ENCODE measurements at places on chromosomes 5 and 9.

- DNase-seq = no peak
Measured at GRCh38 chr9:13967011-13967410, 346.9 kb downstream of the NFIB start.

DNA sequence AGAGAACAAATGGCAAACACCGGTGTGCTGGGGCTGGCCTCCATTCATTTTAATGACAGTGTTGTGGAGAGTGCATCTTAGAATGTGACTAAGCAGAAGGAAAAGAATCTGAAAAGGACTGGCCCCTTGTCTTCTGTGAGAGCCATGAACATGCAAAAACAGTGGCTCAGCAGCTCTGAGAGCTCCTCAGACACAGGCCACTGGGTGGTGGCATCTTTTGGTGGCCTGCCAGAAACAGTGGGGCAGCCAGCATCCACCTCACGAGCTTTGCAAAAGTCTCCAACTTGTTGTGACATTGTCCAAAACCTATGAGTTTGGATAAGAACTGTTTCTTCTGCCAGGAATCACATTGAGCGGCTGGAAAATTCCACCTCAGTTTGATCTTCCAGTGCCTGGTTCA lies 233.4 kb downstream of the NR3C1 start:
- DNase-seq = no peak

- no peak for DNase-seq
Measured at GRCh38 chr9:135785013-135785575, 83.1 kb downstream of the KCNT1 start.

- DNase-seq = no peak
Measured at GRCh38 chr9:88694625-88695024, 159.6 kb downstream of the NXNL2 start.

DNA sequence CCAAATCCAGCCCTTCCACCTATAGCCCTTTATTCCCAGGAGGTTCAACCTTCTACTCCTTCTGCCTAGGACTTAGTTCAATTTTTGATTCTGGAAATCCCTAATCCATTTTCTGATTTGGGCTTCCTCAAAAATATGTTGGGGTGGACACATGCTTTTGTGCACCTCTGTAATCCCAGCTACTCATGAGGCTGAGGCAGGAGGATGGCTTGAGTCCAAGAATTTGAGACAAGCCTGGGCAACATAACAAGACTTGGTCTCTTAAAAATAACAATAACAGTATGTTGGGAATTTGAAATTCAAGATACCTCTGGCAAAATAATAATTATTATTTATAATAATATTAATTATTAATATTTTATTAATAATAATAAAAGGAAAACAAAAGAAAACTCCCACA lies 188.7 kb upstream of the TLE4 start:
- DNase-seq = no peak

DNA sequence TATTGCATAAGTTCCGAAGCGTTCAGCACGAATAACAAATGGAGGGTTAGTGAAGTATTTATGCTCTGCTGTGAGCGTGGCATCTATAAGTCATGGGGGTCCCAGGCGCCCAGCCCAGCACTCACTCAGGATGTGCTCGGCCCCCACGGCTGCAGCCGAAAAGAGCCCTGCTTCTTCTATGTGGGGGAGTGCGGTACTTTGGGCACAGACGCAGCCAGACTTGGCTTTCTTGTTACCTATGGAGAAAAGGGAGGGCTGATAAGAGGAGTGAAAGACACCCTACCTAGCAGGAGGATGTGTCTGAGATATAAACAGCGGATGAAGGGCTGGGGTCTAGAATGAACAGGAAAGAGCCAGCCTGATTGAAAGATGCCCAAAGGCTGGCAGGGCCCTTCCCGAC lies 51.4 kb downstream of the MRPL36 start:
- DNase-seq = no peak

GRCh38 chr5:137792303-137792702 lies 38.1 kb upstream of the HNRNPA0 start:
- DNase-seq = no peak

DNA sequence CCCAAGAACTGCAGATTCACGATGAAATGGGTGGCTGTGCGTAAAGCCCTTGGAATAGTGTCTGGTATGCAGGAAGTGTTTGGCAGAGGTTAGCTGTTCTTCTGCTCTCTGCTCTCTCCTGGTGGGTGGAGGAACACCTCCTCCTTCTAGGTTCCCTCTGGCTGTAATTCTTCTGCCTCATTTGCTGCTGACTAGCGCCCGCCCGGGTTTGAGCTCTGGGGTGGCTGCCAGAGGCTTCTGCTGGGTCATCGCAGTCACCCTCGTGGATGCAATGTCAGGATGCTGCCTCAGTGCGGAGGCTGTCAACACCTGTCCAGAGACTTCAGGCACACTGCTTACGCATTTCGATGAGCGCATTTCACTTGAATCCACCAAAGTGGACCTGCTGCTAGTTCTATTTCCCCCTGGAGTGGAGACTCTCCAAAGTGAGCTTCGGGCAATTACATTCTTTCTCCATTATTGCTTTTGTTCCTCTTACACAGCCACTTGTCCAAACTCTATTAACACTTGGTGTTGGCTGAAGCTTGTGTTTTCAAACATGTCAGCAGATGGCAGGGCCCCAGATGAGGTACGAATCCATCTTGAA lies 11.7 kb downstream of the DOCK2 start:
- DNase-seq = no peak

DNA sequence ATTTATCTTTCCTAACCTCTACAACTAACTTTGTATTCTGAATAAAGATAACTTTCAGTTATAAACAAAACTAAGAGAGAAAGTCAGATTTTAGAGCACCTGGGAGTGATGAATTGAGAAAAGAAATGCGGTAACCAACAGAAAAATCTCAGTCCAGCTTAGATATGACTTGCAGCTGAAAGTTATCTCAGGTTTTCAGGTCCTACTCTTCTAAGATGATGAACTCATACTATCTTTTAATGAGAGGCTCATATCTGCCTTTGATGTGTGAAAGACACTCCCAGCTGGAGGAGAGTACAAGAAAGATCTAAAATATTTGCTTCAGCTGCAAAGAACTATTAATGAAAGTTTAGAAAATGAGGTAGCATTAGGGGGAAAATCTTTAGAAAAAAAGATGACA lies 190.5 kb downstream of the DENND1A start:
- DNase-seq = no peak

DNA sequence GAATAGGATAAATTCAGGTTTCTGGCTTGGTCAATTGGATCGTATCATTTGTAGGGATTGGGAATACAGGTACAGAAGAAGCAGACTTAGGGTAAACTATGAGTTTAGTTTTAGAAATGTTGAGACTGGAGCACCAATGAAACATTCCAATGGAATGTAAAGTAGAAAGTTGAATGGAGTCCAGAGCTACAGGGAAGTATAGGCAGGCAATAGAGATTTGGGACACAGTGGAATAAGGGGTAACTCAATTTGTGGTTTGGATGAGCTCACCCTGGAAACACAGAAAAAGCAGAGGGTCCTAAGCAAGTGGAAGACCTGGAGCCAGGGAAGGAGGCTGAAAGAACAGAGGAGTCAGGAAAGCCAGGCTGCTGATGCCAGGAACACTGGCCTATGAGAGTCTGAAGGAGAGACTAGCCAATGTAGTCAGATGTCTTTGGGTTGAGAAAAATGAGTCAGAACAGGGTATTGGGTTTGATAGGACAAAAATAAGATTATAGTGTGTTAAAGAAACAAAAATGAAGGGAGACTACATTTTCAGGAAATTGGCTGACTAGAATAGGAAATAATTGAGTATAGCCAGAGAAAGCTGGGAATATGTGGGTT lies 72.8 kb downstream of the STARD4 start:
- no peak for DNase-seq

- DNase-seq = no peak
Measured at GRCh38 chr5:94830520-94830919, 212.1 kb downstream of the SLF1 start.

DNA sequence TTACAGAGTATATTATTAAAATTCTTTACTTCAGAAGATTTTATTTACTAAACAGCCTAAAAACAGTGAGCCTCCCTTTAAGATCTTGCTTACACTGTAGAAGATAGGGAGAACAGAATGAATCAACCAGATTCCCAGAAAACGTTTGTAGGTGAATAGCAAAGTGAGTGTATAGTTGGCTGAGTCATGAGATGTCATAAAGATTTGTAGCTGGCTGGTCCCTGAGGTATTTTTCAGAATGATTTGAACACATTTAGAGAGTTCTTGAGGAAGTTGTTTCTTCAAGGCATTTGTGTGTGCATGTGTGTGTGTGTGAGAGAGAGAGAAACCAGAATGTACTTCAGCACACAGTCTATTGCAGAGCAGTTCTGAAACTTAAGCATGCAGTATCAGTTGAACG lies 159.4 kb upstream of the PRR16 start:
- DNase-seq = no peak

DNA sequence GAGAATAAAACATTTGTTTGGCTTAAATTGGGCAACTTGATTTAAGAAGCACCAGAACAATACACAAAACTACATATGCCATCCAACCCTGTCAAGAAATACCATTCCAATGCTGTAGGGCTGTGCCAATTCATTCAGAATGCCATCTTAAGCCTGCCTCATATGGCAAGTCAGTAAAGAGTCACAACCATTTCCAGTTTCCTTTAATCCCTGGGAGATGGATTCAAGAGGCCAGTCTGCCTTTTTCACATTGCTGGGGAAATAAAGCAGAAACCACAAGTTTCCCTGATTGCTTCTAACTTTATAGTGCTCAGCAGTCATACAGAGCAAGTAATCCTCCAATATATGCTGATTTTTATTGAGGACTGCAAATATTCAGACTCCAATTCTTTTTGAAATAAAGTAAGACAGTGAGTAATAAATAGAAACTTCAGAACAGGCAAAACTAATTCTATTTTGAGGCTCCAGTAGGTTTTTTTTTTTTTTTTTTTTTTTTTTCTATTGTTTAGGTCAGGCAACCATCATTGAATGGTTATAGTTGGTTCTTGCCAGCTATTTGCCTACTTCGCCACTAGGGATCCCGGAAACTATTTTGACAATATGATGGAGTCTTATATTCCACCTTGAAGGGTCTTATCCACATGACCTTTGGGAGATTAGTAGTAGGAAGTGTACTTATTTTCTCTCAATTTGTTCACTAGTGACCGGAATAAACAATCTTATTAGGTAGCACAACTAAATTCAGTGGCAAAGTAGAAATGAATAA lies 400.9 kb upstream of the MEF2C start:
- no peak for DNase-seq

DNA sequence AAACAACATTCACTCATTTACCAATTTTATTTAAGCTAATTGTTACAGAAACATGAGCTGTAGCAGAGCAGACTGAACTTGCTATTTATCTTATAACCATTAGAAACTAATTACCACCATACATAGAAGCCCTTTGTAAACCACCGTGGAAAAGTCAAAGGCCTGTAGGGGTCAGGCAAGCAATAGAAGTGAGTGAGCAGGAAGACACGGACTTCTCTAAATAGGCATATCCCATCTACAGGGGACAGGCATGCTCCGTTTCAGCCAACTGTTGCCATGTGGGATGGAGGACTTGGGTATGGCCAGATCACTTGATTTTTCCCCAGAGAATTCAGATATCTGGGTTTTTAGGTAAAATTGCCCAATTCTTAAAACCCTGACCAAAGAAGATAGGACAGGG lies 44.8 kb downstream of the PRRC1 start:
- no peak for DNase-seq

DNA sequence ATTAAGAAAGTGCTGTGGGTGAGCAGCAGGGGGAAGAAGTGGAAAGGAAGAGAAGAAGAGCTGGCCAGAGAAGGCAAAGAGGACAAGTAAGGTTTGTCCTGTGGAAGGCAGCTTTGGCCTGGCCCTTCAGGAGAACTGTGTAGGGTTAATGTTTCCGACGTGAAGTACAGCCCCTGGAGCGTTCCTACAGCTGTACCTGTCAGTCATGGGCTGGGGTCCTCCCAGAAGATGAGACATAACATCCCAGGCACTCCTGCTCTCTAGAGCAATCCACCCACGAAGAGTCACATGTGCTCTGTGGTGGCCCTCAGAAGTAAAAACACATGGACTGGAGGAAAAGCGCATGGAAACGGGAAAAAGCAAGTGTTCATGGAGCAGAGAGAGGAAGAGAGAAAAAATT lies 237.4 kb downstream of the CAAP1 start:
- DNase-seq = no peak

- no peak for DNase-seq
Measured at GRCh38 chr9:13268469-13268868, 11.0 kb downstream of the MPDZ start.

GRCh38 chr9:114216976-114217375 lies 61.6 kb downstream of the COL27A1 start:
- DNase-seq = no peak

- no peak for DNase-seq
Measured at GRCh38 chr5:9105851-9106250, 440.0 kb downstream of the SEMA5A start.

GRCh38 chr9:111483858-111484571 lies at the start of gene ECPAS:
Gene ECPAS, minus strand, starts transcription at chr9:111484383. Its CDS starts 11,465 bp downstream, at chr9:111472918.
- peak; percentile 32 for DNase-seq

- no peak for DNase-seq
Measured at GRCh38 chr5:82748688-82749460, 328.3 kb downstream of the TMEM167A start.

DNA sequence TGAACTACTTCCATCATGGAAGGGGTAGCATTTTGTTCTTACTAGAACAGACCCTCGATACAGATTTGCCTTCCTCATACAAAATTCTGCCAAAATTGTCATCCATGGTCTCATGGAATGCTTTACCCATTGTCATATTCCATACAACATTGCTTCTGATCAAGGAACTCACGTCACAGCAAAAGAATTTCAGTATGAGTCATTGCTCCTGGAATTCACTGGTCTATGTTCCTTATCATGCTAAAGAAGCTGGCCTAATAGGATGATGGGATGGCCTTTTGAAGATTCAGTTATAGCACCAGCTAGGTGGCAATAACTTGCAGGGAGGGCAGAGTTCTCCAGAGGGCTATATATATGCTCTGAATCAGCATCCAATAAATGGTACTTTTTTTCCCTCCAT lies 18.2 kb upstream of the FNIP1 start:
- no peak for DNase-seq

GRCh38 chr5:79840084-79840990 lies 150.7 kb downstream of the CMYA5 start:
- no peak for DNase-seq

DNA sequence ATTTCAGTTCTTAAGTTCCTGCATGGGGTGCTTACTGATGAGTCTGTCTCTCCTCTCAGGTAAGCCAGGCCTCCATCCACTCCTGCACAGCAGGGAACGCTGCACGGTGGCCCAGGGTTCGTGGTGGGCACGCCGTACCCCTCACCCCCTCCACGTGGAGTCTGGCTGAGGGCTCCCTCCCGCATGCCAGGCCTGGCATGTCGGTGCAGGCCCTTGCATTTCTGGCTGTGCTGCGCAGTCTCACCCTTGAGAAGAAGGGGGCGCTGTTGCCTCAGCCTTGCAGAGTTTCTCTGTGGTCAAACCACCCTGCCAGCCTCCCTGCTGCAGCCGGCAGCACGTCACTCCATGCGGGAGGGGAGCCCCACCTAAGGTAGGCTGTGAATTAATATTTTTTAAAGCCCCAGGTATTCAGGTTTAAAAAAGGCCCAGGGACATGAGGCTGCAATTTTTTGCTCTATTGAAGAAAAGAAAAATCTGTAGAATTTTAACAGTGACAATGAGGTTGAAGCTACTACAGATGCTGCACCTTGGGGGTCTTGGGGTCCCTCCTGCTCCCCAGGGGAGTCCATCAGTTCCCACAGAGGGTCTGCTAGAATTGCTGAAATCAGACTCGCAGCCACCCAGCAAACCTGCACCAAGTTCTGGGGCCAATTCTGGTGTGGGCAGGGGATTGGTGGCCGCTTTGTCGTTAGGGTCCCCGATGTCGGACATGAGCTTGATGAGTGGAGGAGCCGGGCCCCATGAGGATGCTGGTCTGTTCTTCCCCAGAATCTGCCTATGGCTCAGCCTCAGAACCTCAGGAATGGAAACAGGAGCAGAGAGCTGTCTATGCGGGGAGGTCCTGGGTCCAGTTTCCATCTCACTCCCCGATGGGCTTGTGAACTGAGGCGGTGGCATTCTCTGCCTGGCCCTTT lies 52.6 kb downstream of the TENT4A start:
- DNase-seq = no peak
